ENCODE measurements at places on chromosomes 5 and 9.

DNA sequence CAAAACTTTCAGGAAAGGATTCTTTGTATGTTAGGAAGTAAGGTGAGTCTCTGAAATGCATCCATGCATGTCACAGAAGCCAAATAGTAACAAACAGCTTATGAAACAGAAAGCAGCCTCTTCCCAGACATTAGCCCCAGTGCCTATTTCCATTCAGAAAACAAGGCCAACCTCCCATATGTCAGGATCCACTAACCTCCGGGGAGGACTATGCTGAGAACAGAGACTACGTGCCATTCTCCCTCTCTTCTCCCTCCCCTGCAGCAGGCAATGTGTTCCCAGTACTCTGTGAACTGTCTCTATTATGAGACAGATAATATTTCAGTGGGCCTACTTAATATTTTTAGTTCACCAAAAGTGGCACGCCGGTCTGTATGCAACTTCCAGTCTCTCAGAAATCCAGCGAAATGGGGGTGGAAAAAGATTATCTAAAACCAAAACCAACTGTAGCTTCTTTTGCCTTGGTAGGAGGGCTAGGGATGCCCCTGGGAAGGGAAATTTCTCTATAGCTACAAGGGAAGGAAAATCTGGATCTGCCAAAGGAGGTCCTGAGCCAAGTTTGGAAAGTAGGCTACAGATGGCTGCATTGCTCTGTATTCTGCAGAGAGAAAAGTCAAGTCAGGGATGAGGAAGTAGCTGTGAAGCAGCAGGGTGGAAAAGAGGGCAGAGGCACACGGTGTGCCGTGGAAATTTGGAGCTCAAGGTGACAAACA is 42.0 kb downstream of the VLDLR start:
- DNase-seq = no peak

- no peak for DNase-seq
These were observed 655 bp downstream of the TOR4A start for GRCh38 chr9:137278061-137278701.

DNA sequence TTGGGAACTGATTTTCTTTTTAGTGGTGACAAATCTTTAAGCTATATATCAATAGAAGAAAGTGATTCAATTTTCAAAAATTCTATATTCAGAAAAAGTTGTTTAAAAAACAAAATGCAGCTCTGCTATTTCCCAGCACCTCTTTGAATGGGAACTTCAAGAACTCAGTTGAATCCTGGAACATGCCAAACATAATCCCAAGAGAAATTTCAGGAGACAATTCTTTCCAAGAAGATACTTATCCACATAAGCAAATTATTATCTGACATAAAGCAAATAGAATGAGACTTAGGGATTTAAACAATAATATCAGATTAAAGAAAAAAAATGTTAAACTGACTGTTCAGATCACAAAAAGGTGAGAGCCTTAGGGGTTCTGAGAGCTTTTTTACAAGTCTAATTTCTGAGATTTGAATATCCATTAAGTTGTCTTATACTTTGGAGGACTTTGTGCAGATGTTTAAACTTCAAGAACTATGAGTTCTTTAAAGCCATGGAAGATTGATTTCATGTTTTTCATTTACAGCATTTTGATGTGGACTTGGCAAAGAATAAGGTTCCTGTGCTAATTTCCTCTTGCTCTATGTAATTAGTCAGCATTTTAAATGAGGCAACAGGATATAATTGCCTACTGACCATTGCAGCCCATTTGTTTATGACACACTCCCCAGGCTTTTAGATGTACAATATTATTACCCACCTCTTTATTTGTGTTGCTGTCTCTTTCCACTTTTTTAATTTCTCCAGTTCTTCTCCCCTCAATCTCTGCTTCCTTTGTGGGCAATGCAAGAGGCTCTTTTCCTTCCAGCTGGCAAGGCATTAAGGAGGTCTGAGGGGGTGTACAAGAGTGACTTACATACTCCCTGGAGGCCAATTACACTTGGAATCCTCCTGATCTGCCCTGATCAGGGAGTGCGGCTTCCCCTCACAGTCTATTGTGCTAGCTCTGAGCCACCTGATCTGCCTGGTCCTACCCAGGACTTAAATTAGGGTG is 419.1 kb downstream of the NR2F1-AS1 start:
- DNase-seq = no peak

- no peak for DNase-seq
These were observed 15.8 kb downstream of the SH3GLB2 start for GRCh38 chr9:129012343-129012742.

All from cortex of kidney (tissue), 1 donor.